ENCODE measurements at places on chromosomes 11 and 22.

DNA sequence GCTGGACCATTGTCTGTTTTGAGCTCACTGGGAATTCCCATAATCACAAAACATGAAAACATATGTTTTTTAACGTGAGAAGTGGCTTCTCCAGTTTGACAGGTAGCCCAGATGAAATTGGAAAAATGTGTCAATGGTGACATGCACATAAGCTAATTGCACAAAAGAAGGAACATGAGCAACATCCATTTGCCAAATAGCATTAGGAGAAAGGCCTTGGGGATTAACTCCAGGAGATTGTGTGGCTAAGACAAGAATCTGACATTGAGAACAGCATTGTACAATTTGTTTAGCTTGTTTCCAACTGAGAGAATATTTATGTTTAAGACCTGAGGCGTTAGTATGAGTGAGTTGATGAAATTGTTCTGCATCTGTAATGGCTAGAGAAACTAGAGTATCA is 147.0 kb upstream of the API5 start:
- no peak for DNase-seq

DNA sequence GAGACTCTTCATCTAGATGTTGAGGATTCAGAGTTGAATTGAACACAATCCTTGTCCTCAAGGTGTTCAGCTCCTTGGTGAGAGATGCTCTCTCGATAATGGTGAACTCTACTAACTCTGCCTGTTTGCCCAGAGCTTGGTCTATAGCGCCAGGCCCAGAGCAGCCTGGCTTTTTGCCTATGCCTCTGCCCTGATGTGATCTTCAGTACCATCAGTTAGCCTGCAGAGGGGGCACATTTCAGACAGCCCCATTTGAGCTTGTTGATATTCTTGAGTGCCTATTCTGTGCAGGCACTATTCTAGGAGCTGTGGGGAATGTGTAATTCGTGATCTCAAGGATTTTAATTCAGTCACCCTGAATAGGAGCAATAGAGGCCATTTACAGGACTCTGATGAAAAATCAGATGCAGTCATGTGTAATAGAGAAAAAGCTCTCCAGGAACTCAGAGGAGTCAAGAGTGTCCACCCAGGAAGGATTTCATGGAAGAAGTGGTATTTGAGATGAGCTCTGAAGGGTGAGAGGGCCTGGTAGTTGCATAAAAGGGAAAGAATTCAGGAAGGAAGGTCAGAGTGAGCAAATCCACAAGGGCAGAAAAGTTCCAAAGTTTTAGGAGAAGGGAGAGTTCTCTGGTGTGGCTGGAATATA is 19.3 kb downstream of the GTPBP1 start:
- peak; percentile 41 for DNase-seq

- no peak for DNase-seq
Observed at GRCh38 chr11:115193914-115194801, 310.1 kb downstream of the CADM1 start.

DNA sequence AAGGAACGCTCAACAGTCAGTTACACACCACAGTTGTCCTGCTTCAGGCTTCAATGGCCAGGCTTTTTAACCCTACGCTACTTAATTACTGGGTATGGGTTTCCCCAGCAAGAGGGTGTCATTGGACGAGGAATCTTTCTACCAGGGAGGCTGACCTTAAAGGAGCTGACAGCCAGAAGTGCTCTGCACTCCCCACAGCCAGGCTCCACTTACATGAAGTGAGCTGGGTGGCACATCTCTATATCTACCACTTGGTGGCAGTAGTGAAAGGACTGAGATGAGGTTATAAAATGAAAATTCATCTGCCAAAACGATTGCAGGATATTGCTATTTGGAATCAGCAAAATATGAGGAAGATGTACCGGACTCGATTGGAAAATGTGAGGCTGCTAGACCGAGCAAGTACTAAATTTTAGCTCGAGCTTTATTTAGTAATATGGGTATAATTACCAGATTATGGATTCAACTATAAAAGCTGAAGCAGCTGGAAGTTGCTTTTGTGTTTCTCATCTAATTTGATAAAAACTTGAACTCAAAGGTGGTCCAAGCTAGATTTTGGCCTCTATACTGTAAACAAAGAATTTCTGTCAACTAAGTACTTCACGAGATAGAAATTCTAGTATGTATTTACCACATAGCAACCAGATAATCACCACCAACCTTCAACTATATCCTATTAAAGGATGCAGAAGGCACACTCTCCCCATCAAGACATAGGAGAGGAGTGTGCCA is 53.9 kb upstream of the CEP126 start:
- peak; percentile 17 for DNase-seq

DNA sequence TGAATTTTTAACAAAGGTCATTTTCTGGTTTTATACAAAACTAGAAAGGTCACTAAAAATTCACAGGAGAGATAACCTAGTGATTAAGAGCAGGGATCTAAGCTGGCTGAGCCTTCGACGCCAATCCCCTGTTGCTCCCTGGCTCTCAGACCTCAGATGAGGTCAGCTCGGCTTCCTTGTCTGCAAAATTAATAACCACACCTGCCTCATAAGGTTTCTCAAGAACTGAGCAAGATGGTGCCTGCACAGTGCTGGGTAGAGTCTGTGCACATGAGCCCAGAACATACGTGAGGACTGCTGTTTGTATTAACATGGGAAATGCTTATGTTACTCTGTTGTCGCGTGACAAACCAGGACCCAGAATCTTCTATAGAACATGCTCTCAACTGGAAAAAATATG is 24.4 kb upstream of the CD5 start:
- no peak for DNase-seq

All from activated T-cell treated with anti-CD3 and anti-CD28 coated beads, Interleukin-2, amount 50 U/mL, for 1 hour (primary cell).